Activated CD8-positive, alpha-beta memory T cell treated with anti-CD3 and anti-CD28 coated beads, Interleukin-2, amount 10 ng/mL, durations not matched to agents 7 days and 5 days (primary cell): ENCODE measurements at places on chromosomes 3 and 15.

- no peak for DNase-seq
These were observed 346.3 kb upstream of the UMPS start for GRCh38 chr3:124383846-124384466.

DNA sequence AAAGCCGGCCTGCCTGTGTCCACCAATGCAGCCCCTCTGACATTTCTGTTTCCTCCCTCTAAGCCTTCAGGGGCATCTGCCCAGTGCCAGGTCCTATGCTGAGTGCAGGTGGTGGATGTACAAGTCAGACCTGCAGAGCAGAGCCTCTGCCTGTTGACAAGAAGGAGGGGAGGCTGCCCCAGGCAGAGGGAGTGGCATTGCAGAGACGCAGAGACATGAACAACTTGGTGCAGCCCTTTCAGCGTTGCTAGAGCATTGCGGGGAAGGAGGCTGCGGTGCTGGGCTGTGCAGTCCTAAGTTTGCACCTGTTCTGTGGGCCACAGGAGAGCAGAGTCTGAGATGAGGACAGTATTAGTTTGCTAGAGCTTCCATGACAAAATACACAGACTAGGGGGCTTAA lies 65.2 kb downstream of the LSM3 start:
- peak; percentile 27 for DNase-seq

DNA sequence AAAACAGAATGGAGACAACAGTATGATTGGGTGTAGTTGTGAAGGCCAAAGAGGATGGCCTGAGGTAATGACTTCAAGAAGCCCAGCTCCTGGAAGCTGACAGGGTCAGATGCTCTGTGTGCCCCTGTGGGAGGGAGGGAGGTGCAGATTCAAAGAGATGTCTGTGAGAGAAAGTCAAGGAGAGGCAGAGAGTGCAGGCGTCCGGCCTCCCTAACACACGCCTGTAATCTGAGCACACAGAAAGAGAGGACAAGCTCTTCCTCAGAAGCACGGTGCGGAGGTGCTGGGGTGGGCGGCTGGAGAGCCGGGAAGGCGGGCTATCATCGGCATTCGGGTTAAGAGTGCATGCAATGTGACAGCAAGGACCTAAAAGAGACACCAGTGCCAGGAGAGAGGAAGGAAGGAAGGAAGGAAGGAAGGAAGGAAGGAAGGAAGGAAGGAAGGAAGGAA lies 238.2 kb upstream of the HES1 start:
- no peak for DNase-seq

DNA sequence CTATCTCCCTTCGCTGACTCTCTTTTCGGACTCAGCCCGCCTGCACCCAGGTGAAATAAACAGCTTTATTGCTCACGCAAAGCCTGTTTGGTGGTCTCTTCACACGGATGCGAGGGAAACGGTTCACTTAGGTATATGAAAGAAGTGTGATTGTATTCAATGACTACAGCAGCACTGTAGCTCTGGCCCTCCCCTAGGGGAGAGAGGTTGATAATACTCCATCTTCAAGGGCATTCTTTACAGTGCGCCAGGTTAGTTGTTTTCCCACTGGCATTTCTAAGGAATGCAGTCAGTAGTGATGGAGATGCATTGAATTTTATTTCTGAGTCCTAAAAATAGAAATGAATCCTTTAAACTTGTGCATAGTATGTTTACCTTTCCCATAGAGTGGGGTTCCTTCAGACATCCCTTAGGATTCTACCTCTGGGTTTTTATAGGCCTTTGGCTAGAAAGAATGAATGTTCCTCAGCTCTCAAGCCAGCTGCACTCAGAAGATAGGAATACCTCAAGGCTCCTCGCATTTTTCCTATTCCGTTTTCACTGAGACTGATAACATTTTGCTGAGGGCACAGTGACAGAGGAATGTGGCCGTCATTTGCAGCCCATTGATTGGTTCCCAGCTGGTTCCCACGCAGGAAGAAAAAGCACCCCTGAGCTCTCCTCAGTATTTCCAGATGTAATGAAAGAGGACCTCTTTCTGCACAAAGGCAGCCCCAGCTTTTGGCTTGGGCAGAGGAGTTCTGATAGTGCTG lies 131.8 kb upstream of the C2CD4B start:
- DNase-seq, result no peak

DNA sequence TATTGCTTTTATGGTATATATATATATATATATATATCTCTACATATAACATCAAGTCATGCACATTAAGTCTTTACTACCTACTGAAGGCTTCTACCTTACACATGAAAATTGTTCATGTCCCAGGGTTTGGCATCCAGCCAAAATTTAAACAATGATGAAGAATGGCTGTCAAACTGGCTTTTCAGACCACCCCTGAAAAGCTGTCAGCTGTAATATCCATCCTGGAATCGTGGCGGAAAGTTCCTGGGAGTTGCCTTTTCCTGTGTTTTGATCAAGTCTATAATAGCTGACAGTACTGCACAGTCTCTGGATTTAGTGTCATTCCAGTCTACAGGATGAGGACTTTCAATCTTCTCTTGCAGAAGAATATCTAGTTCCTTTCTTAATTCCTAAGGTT lies 48.3 kb downstream of the DHX36 start:
- DNase-seq, result no peak

GRCh38 chr3:70849911-70850699 lies 537.7 kb upstream of the MDFIC2 start:
- DNase-seq, result no peak

- DNase-seq, result peak; percentile 79
These were observed 49.2 kb downstream of the LDHAL6B start for GRCh38 chr15:59255680-59256336.

DNA sequence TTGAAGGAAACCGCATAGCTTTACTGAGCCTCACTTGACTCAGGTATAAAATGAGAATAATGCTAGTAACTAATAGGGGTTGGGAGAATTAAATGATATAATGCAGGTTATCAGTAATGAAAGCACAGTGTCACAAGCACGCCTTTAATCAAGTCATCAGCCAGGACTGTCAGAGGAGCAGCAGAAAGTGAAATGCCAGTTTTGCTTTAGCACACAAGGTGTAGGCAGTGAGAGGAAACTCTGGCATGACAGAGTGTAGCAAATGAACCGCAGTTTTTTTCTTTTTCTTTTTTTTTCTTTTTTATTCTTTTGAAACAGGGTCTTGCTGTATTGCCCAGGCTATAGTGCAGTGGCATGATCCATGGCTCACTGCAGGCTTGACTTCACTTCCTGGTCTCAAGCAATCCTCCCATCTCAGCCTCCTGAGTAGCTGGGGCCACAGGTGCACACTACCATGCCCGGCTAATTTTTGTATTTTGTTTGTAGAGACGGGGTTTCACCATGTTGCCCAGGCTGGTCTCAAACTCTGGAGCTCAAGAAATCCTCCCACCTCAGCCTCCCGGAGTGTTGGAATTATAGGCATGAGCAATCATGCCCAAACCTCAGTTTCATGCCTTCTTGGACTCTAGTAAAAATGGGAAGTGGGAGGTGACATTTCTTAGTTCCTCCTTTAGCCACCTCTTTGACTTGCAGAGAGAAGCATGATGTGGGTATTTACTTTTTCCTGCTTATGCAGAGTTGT lies 9.7 kb upstream of the SCAANT1 start:
- DNase-seq, result no peak

GRCh38 chr15:70151003-70151402 lies 53.3 kb upstream of the TLE3 start:
- DNase-seq, result no peak

- no peak for DNase-seq
These were observed 88.5 kb downstream of the FBLN2 start for GRCh38 chr3:13637311-13637891.

GRCh38 chr15:70430069-70430468 lies 332.4 kb upstream of the TLE3 start:
- DNase-seq, result no peak

DNA sequence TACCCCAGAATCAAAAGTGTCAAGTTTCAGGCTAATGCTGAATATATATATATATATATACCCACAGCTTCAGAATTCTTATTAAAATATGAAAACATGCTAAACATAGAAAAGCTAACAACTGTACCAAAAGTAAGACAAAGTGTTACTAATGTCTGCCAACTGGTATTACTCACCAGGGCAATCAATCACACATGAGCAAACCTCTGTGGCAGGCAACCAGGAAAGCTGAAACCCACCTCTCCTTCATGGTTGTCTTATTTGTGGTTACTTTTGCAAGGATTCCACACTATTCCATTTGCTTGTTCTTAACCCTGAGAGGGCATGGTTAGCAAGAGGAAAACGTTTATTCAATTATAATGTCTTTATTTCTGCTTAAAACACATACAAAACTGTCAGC lies 512.3 kb upstream of the MDFIC2 start:
- DNase-seq, result no peak

DNA sequence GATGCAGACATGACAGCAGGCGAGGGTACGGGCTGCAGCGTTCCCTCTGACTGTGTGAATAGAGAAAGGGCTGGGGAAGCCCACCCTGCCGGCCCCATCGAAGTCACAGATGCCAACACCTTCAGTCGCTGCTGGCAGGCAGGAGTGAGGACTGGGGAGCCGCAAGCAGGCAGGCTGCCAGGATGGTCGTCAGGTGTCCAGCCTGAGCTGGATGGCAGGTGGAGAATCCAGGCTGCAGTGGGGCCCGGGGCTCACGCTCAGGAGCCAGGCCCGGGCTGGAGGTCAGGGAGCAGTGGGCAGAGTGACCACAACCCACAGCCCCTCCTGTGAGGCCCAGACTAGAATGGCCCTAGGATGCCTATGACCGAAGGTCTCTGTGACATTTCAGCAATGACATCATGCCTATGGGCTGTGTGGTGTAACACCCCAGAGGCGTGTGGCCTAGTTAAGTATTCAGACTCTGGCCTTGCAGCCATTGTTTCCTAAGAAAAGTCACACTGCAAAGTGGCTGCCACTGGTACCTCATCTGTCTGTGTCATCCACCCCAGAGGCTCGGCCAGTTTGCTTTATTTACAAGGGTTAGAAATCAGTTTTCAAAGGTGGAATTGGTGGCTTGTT lies 15.7 kb downstream of the PRR23E start:
- no peak for DNase-seq

- DNase-seq, result no peak
These were observed 119.5 kb downstream of the STAG1 start for GRCh38 chr3:136632625-136633081.

GRCh38 chr3:179082416-179082815 lies 10.8 kb upstream of the ZMAT3 start:
- no peak for DNase-seq

GRCh38 chr3:134650431-134651346 lies at the start of gene KY:
KY (minus strand) TSS chr3:134651022; CDS start chr3:134650960, 62 bp downstream.
- DNase-seq, result peak; percentile 37

GRCh38 chr3:127461286-127461910 lies 129.1 kb downstream of the TPRA1 start:
- DNase-seq, result no peak

DNA sequence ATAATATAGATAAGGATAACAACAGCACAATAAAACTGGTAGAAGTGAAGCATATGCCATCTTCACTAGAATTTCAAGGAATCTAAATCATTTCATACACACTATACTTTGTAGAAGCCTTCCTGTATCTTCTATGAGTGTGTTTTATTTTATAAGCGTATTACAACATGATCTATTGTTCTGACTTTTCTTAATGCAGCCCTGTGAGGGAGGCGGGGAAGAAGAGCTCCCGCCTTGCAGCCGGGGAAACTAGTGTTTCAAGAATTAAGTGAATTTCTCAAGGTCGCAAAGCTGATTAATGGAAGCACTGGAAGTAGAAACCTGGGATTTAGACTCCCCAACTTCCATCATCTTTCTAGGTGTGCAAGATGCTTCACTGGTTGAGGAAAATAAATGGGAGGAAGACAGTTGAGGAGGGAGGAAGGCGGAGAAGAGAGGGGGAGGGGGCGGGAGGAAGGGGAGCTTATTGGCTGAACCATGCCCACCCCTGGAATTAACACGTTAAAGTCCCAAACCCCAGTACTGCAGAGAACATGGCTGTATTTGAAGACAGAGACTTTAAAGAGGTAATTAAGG lies 32.9 kb downstream of the VGLL4 start:
- no peak for DNase-seq

DNA sequence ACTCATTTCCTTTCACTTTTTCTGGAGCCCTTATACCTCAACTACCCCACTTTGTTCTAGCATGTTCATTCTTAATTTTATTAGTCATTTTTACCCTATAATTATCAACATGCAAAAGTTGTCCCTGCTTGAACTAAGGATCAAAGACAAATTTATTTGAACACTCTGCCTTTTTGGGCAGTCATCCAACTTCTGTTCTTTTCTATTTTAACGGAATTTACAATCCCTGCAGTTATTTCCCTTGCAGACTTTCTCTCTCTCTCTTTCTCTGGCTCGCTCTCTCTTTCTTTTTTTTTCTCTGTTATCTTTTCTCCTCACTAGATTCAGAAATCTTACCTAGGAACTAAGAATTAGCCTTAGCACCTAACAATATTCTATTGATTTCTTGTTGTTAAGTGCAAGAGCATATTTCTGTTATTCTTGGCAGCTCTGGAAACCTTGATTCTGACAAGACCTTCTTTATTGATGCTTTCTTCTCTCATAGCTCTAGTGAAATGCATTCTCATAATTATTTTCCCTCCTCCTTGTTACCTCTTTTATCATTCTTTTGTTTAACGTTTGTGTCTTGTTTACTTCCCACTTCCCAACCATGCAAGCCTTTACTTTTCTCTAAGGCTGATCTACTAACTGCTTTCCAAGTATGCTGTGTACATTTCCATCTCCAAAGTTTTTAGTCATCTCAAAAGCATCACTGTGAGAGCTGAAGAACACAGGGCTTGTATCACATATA lies 951.6 kb downstream of the DIPK2A start:
- DNase-seq, result no peak

DNA sequence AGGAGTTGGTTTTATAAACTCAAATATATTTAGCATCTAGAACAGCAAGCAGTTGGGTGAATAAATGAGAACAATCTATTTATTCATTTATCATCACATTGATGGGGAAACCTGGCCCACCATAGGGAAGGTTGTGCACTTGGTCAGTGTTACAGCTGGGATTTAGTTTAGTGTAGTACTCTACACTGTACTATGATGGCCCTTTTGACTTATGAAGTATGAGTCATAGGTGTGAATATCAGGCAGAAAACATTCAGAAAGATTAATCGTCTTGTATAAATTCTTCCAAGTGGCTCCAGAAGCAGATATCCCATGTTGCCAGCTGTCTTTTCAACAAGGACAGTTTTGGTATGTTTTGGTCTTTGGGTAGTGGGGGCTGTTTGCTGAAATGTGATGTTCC lies 38.0 kb downstream of the BBS4 start:
- no peak for DNase-seq

- DNase-seq, result no peak
These were observed 169.0 kb downstream of the GHSR start for GRCh38 chr3:172279191-172279640.

- DNase-seq, result no peak
These were observed 60.5 kb upstream of the TBC1D5 start for GRCh38 chr3:17802950-17803349.

GRCh38 chr3:101643009-101643844 lies 33.7 kb downstream of the ZBTB11 start:
- DNase-seq, result no peak

GRCh38 chr15:92990031-92990430 lies 89.9 kb downstream of the CHD2 start:
- DNase-seq, result no peak
